ENCODE measurements at places on chromosomes 13 and 19.

DNA sequence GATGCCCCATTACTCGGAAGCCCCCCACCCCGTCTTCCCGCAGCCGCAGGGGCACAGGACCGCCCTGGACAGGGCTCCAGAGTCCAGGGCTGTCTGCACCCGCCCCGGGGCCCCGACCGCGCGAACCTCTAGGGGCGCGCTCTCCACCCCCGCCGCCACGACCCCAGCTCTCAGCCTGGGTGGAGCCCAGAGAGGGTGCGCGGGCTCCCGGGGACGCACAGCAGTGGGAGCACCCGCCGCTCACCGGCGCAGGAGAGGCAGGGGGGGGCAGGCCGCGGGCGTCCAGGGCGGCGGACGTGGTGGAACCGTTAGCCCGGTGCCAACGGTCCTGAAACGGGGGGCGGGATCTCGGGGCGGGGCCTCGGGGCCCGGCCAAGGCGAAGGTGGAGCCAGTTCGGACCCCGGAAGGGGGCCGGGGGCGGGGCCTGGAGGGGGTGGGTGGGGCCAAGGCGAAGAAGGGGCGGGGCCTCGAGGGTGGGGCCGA lies at the start of gene ATP8B3:
ATP8B3 (minus strand) TSS at position 335 of the 484 bp plus-strand sequence. CDS start 540 bp downstream, outside the sequence.
- DNase-seq = no peak

DNA sequence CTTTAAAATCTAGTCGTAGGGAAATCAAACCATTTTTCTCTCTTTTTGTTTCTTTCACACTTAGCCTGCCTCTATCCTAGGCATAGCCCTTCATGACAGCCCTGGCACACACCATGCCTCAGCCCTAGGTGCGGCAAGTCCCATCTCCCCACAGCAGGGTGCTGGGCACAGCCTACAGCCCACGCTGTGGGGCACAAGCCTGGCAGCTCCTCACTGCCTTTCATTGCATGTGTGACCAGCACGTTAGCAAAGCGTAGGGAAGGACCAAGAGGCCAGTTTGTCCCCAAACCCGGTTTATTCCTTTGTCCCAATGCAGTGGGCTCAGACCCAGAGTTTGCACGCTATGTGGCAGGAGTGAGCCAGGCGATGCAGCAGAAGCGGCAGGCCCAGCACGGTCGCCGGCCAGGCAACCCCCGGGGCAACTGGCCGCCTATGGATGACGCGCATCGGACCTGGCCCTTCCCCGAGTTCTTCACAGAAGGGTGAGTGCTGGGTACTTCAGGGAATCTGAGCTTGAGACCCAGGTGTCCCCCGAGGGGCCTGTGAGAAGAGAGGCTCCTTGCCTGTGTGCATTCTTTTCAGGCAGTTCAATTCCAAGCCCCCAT lies 17.3 kb upstream of the GPI start:
- DNase-seq = no peak

GRCh38 chr13:30799356-30799824 lies 64.0 kb downstream of the ALOX5AP start:
- DNase-seq = no peak

DNA sequence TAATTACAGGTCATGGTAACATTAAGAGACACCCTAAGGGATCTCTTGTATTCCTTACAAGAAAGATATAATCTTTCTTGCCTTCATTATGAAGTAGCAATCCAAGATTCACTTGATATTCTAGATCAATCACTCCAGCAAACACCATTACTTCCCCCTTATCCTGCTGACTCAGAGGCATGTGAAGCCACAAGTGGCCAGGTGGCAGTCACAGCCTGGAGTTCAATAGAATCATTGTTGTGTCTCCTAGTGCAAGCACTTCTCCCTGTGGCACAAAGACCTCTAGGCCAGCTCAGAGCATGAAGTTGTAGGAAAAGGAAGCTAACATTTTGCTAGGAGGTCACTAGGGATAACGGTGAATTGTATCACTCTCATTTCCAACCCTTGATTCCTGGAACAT lies 864.3 kb upstream of the ATXN8OS start:
- no peak for DNase-seq

GRCh38 chr13:36432106-36432544 lies at the start of gene CCNA1:
Gene CCNA1 (plus strand): TSS chr13:36432495. CDS start chr13:36433057, 562 bp downstream.
- DNase-seq = no peak
